ENCODE measurements at places on chromosomes 2 and 18.

DNA sequence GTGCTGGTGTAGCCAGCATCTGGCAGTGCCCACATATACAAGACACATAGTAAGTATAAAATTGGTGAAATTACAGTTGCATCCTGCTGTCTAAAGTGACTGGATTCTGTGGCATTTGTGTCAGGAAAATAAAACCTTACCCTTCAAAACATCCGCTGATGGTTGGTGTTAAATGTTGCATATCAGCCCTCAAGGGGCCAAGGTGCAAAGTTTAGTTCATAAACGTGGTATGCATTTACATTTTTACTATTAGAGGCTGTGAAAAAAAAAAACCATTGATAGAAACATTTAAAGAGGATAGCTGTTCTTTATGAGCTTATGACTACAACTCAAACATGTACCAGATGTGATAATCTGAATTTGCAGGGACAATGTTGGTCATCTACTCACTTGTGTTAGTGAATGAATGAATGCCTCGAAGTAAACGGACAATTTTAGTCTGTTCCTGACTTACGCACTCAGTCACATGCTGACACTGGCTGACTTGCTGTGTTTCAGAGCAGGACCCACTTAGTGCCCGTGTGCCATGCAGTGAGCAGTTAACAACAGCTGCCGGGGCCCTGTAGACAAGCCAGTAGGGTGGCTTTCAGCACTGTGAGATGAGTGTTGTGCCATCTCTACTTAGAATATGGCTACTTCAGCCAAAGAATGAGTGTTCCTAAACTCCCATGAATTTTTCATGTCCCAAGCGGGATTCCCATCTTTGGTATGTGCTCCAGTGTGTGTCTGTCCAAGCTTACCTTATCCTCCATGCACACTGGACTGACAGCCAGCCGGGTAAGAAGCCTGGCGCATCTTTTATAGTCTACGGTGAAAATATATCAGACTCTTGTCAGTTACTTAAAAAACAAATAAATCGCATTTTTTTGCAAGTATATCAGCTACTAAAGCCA, 5.3 kb downstream of the ALKAL2 start:
- no peak for DNase-seq

- DNase-seq, result no peak
Measured at GRCh38 chr18:32372381-32373061, 98.2 kb downstream of the GAREM1 start.

DNA sequence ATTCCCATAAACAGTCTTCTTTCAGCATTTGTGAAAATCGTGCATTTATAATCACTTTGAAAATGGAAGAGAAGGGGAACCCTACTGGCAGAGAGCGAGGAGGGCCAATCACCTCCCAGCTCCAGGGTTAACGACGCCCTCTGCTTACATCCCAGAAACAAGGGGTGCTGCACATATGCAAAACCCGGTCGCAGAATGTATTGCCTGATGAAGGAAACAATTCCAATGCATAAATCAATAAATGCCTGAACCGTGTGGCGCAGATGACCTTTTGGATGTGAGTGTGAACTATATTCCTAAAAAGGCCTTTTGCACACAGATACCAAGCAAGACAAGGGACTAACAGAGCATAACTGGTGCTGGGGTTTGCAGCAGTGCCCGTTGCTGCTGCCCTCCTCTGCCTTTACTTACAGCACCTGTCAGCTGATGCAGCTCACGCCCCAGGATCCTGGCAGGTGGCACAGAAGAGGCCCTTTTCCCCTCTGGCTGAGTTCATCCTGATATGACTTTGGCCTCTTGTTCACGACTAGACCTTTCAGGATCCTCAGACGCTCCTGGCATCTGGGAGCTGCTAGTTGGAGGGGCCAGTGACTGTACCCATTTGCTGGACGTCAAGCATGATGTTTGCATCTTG, 67.8 kb downstream of the MYT1L start:
- no peak for DNase-seq

GRCh38 chr2:144438801-144439631, 80.9 kb downstream of the ZEB2 start:
- no peak for DNase-seq

- DNase-seq, result no peak
Measured at GRCh38 chr2:158714420-158714819, 80.7 kb upstream of the DAPL1 start.

- no peak for DNase-seq
Measured at GRCh38 chr2:124048664-124049063, 23.6 kb downstream of the CNTNAP5 start.

GRCh38 chr2:45469314-45470099, 141.6 kb downstream of the SRBD1 start:
- no peak for DNase-seq

- no peak for DNase-seq
Measured at GRCh38 chr2:19671916-19672315, 229.9 kb downstream of the TTC32 start.

DNA sequence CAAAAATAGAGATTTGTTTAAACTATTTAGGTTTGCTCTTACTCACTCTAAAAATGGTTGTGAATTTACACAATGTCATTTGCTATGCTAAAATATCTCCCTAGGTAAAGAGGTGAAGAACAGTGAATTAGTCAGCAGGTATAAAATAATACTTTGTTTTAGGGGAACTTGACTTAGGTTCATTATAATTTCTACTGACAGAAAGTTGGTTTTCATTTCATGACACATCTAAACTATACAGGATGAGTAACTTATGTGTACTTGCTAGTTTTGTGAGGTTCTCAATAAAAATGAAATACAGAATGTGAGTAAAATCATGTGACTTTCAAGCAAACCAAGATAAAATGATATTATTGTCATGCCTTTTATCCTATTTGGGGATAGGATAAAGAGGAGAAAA, 66.0 kb downstream of the DIS3L2 start:
- peak; percentile 8 for DNase-seq

GRCh38 chr2:163768881-163769695, 33.3 kb upstream of the FIGN start:
- DNase-seq, result no peak

DNA sequence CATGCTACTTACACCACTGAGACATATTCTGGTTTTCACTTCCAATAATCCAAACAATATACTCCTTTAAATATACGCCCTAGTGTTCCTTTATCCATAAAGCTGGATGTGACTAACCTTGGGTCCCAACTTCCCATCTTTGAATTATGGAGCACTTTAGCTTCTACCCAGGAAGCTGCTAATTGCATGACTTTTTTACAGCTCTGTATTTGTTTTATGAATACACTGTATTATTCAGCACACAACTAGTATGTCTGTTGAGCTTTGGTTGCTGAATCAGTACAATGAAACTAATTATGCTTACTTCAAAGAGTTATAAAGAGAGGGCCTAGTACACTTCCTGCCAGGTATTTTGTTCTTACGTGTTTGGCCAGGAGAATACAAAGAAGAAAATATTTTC, 118.5 kb downstream of the BAZ2B start:
- DNase-seq, result peak; percentile 2

DNA sequence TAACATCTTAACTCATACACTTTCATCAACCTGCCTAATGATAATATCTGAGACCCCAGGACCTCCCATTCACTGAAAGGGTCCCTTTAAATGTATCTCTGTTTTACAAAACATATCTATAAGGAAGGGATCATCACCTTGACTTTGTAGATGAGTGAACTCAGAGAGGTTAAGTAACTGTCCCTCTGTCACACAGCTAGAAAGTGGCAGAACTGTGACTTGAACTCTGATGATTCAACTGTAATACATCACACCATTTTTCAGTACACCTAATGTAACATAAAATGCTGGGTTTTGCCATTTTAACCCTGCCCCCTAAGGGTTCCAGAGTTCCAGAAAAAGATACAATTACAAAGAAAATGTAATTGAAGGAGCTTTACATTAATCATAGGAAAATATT, 234.6 kb downstream of the ZEB2 start:
- DNase-seq, result no peak

GRCh38 chr18:31255953-31256352, 62.0 kb upstream of the DSG1 start:
- DNase-seq, result no peak

DNA sequence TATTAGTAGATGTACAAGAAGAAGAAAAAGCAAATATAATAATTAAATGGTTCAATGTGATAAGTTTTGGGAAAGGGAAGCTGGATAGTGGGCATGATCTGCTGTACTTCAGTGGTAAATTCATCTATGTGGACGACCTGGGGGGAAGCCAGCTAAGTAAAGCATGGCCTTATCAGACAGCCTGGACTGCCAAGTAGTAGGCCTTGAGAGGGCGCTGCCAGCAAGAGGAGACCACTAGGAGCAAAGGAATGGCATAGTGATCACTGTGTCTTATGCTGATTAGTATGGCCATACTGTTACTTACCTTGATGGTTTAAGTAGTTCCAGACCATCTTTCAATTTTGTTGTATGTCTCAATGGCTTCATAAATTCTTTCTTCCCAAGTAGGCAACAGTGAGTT, 287.6 kb downstream of the SETBP1 start:
- DNase-seq, result no peak

DNA sequence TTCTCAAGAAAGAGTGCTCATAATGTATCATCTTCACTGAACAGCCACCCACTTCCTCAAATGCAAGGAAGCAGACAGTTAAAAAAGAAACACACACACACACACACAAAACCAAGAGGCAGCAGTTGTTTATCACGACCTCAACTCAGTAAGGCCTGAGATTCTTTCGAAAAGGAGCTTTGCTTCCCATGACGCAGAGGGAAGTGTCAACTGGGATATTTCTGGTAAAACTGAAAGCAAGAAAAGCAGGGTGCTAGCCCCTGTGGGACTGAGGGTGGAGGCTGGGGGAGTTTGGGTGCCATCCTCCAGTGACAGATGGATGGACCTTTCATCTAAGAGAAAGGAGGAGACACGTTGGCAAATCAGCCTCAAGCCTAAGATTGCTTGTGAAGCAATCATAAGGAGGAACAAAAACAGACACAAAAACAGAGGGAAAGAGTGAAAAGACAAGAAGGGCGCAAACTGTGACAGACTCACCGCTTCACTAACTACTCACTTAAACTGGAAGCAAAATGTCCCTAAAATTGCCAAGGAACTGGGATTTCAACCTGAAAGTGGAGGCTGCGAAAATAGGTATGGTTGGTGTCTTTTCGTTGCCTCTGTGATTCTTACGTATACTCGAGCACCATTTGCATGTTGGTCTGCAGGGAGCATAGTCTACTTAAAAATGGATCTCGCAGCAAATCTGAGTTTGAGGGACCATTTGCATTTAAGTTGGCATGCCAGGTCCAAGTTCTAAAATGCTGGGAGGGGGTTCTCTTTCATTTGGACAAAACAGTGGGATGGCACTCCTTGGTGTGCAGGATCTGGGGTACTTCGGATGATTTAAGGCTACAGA, at the start of gene ARHGAP25:
ARHGAP25 (plus strand) TSS at position 124 of the 838 bp plus-strand sequence; CDS start at position 513, 389 bp downstream.
- DNase-seq, result no peak

DNA sequence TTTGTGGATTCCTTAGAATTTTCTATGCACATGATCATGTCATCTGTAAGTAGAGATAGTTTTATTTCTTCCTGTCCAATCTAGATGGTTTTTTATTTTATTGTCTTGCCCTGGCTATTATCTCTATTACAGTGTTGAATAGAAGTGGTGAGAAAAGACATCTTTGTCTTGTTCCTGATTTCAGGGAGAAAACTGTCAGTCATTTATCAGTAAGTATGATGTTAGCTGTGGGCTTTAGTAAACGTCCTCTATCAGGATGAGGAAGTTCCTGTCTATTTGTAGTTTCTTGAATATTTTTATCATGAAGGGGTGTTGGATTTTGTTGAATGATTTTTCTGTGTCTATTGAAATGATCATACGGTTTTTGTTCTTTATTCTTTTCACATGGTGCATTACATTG, 5.3 kb downstream of the PLEKHH2 start:
- no peak for DNase-seq

DNA sequence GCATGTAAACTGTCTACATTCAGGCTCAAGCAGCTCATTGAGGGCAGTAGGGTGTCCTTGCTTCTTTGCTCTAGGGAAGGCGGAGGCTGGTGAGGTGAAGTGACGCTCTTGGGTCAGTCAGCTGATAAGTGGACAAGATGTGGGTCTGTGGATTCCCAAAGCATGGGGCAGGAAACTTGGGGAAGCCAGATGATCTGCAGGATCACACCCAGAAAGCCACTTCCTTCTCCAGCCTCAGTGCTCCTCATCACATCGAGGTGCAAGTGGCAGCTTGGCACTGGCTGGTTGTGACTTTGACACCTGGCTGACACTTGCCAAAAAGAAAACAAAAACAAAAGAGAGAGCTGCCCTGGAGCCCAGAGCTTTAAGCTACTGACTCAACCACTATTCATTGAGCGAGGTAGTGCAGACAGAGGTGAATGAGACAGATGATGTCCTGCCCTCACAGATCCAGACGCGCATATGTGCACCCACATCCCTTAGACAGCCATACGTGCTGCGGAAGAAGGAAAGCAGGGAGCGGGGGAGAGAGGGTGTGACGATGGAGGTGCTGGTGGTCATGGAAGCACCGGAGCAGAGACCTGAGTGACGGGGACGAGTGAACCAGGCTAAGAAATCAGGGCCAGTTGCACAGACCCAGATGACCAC, 3.1 kb upstream of the CIB4 start:
- DNase-seq, result no peak

DNA sequence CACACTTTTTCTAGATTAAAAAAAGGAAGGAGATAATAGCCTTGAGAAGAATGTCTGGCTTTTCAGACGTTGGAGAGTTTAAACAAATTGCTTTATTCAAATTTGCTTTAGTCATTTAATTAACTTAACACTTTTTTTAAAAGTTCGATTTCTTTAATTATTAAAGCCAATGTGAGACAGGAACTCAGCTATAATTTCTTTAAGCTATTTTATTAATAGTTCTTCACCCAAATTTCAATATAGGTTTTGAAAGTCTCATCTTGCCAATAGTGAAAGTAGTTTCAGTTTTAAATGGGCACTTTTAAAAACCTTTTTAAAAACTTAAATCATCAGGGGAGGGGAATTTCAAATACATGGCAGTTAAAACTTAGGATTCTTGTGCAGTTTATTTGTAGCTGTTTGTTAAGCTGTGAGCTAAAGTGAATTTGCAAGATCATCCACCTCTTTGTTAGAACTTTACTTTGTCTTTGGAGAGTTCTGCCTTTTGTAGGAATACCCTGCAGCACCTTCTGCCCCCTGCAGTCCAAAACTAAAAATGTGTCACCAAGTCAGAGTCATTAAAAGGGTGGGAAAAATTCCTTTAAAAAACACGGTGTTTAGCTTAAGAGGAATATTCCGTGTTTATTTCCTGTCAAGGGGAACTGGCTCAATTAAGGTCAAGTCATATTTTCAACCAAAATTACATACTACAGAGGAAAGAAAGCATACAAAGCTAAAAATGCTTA, 4.6 kb downstream of the TGIF1 start:
- peak; percentile 75 for DNase-seq

DNA sequence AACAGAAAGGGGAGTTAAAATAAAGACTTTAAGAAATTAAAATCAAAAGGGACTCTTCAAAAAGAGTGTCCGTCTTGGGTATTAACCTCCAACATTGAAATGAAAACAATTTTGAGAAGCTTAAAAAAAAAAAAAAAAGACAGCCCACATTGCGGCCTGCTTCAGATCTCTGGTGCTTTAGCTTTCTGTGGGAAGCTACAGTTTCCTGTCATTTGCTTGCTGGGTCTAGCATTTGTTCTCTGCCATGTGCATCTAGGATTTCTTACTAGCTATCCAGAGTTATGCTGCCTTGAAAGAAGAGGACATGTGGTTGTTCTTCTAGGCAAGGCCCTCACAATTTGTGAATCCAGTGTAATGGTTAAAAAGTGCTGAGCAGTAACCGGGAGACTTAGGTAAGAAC, 375.3 kb downstream of the SLC4A3 start:
- DNase-seq, result no peak
